CD8-positive, alpha-beta T cell (primary cell): ENCODE measurements at places on chromosomes 11 and 22.
A peak's percentile ranks its signal among the peaks of the same experiment; 100 is the strongest.

GRCh38 chr22:44181033-44181911 is 547 bp downstream of the PARVG start:
- DNase-seq, result peak; percentile 53

GRCh38 chr11:45345491-45345890 is 59.4 kb upstream of the SYT13 start:
- no peak for DNase-seq

DNA sequence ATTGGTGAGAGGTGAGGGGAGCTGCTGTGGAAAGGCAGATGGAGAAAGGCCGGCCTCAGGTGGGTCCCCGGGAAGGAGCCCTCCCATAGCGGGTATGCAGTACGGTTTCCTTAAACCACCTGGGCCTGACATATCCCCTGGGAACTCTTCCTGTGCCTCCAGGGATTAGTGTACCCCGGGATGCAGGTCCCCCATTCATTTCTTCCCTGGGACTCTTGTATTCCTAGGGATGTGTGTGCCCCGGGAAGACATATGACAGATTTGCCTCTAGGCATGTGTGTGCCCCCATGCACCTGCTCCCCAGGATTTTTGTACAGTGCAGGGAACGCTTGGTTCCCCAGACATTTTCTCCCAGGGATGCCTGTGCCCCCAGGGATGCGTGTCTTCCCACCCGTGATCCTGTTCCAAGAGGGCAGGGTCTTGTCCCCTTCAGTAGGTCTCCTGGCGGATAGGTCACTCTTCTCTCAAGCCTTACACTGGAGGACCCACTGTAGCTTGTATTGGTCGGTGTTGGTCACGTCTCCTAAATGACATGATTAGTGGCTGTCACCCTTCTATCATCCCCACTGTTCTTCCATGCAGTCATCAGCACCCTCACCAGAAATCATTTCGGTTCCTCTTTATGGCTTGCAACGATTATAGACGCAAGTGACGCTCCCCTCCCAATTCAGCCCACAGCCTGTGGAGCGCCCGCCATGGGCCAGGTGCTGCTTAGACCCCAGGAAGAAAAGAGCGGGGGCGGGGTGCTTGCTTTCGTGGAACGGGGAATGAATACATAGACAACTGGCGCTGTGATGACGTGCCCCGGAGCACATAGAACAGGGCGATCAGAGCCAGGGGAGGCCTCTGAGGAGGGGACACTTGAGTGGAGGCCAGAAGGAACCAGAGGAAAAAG is 1.3 kb downstream of the PARVB start:
- no peak for DNase-seq

GRCh38 chr22:46914916-46915894 is 152.8 kb downstream of the TBC1D22A start:
- DNase-seq, result no peak

DNA sequence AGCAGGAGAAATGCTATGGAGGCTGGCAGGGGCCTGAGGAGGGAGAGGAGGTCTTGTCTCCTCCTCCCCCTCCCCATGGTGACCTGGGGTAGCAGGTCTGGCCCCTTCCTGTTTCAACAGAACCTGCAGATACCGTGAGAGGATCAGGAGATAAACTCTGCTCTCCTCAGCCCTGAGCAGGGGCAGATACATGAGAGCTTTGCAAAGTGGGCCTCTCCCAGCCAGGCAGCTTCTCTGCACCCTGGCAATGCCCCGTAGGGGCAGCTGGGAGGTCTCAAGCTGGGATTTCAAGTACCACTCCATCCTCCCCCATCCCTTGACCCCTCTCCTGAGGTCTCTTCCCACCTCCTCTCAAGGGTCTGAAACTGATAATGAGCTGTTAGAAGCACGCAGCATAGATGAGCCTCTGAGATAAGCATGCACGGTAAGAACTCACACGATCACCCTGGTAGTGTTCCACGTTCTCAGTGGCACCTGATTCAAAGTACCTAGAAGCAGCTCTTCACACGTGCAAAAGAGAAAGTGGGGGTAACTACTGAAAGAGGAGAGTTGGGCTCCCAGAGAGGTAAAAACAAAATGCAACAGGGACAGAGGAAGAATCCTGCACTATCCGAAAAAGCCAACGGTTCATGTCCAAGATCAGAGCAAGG is 4.9 kb upstream of the CCDC86 start:
- no peak for DNase-seq

GRCh38 chr11:44977493-44977984 is 26.9 kb upstream of the TP53I11 start:
- no peak for DNase-seq

DNA sequence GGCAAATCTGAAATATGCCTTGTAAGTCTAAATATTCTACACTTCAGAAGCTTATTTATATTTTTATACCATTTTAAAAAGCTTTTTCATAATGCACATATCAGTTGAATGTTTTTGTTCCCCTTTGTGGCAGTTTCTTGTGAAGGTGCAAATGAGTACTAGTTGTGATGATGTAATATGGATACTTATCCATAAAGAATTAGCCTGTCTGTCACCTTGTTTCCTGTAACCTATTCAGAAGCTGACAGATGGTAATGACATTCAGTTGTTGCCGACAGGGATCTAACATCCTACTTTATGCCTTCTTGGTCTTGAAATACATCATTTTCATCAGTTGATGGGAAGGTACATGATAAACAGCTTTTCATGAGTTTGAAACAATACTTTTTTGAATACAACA is 2.9 kb downstream of the QSER1 start:
- no peak for DNase-seq

- DNase-seq, result no peak
These were observed 135.1 kb upstream of the TTC12 start for GRCh38 chr11:113179181-113179704.

GRCh38 chr11:79209540-79210266 is 231.1 kb downstream of the TENM4 start:
- no peak for DNase-seq

DNA sequence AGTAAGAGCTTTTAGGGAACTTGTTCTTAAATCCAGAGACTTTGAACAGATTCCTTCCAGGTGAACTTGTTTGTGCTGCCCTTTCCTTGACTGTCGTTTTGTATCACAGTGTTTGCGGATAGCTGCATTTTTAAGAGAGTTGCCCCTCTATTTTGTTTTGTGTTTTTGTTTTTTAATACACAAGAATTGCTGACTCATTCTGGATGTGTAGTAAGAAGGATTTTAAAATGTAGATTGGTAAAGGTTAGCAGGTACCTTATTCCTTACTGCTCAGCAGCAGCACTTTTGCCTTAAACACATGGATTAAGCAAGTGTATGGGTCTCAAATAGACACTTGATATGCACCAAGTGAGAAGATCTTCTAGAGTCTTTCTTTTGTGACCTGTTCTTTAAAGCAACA is 8.9 kb upstream of the APOA5 start:
- no peak for DNase-seq

DNA sequence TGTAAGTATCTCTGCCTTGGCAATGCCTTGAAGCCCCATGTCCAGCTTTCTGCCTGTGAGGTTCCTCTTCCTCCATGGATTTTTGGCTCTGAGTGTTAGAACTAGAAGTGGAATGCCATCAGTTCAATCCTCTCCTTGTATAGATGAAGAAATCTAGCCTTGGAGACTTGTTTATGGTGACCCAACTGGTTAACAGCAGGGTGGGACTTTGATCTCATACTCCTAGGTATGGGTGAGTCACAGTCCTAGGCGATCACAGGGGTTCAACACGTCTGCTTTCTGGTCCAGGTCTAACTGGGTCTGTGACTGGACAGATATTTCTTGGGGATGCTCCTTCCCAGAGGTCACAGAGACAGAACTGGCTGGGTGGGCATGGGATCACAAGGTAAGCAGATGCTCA is 9.2 kb upstream of the MTFP1 start:
- DNase-seq, result no peak

DNA sequence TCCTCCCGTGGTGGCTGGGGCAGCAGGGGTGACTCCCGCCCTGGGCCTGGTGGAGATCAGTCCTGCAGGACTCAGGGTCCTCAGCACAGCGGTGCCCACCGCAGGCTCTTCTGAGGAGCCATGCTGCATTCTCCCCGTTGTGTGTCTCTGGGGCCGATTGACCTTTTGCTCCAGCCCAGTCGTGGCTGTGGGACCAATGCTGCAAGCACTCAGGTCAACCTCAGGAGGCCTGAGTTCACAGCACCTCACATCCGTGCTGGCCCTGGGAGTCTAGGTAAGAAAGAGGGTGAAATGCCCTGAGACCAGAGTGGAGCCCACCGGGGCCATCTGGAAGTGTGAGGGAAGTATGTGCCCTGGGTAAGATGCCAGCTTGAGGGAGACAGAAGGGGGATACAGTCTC is 316.1 kb upstream of the B3GAT1 start:
- no peak for DNase-seq

DNA sequence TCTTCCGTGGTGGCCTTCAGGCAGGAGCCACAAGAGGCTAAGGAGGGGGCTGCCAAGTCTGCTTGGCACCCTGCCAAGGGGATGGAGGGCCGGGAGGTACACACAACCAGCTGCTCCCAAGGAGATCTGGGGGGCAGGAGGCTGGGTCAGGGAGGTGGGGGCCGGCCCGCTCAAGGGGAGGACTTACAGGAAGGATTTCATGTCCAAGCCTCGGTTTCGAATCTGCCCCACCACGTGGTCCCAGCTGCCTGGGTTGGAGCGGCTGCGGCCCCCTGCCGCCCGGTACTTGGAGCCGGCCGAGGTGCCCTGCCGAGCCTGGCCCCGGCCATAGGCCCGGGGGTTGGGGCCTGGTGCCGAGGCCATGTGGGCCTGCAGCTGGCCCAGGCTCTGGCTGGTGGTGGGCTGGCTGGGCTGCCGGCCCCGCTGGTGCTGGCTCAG is 33.5 kb downstream of the LRRC10B start:
- DNase-seq, result no peak

DNA sequence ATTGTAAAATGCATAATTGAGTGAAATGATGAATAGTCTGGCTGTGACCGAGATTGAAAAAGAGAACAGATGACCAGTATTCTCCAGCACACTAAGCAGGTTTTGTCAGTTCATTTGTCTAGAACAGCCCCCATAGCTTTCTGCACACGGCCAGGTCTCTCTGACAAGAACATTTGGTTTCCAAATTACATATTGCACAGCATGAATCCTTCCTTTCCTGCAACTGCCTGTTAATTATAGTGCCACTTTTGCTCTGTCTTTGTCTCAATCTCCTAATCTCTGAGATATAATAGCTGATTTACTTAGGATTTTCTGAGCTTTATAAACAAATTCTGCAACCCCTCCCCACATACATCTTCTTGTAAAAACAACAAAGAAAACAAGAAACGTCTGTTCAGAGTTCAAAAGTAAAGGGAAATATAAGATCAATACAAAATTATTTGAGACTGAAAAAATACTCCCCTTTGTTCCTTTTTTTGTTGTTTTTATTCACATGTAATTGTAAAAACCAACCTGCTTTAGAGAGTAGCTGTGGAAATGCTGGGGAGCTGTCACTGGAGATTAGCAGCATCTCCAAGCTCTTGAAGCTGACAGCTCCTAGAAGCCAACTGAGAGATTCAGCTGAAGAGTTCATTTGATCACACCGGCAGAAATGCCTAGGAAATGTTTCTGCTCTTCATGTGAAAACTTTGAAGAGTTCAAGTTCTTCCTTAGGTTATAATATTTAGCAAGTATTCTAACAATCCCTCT is 998.1 kb downstream of the DLG2 start:
- DNase-seq, result no peak
